ENCODE measurements at places on chromosomes 5 and 9.

DNA sequence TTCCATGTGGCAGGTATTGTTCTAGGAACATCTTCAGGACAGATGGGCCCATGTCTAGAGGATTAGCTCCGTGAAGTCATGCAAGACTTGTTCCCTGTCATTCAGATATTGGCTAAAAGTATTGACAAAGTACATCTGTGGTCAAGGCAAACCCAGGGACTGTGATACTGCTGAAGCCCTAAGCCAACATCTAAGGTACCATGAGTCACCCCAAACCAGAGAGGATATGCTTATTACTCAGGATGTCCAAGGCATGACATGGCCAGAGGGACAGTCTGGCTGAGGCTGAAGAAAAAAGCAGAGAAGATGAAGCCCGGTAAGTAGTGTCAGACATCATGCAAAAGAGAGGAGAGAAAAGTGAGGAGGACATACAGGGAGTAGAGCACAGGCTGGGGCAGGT, 31.0 kb downstream of the HMHB1 start:
- no peak for DNase-seq

DNA sequence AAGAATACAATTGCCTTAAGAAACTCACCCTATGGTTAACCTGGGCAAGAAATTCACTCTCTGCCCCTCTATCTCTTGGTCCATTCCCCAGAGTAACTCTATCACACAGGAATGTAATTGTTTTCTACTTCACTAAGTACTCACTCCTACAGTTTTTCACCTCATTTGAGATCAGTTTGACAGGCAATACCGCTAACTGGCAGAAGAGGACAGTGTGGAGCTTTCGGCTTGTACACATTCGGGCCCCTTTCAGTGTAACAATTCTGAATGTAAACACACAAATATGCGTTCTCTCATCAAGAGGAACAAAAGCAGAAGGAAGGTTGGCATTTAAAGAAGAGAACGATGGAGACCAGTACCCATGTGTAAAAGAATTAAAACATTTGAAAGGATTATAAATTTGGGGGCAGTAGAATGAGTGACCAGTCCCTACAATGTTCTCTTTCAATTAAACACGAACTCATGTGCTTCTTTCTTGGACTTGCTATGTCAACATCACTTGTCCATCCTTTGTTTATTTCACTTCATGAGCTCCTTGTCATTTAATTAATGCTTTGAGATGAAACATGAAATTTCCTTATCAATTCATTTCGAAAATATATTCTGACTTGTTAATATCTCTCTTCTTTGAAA, 188.5 kb upstream of the GRAMD2B start:
- DNase-seq: no peak

DNA sequence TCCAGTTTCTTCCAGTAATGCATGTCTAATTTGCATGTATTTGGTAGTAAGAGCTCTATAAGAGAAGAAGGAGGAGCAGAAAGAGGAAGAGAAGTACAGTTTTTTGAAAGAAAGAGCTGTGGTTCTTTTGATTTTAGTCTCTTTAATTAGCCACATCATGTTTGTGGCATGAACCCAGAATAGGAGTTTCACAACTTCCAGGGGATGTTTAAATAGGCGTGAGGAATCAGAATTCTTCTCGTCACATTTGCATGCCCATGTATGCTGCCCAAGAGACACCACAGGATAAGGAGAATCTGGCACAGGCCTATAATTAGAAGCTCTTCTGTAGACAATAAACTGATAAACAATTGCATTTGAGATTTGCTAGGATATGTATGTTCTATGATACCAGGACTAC, 78.7 kb downstream of the GAS1 start:
- no peak for DNase-seq

- no peak for DNase-seq
These were observed 25.0 kb upstream of the SNX2 start for GRCh38 chr5:122749886-122750285.

GRCh38 chr5:66658516-66658915, 62.3 kb downstream of the MAST4 start:
- no peak for DNase-seq

GRCh38 chr5:179321206-179321987, 23.9 kb downstream of the ADAMTS2 start:
- DNase-seq: no peak

GRCh38 chr9:72415163-72415562, 50.2 kb upstream of the ZFAND5 start:
- no peak for DNase-seq

Data from colonic mucosa (tissue), 4 donors.